Gastrocnemius medialis (tissue), 4 donors: ENCODE measurements at places on chromosomes 11 and 22. TPM values are rescaled to one million over a fixed set of nuclear protein-coding genes. Genes with fewer than 3 reads are reported as not detected.

- DNase-seq, result no peak
- H3K4me3 ChIP-seq, result no peak overlapping the region
- no peaks in the 10 kb centered on the region for H3K4me1 ChIP-seq
- H3K27ac ChIP-seq, result no peak overlapping the region
- no peaks in the 10 kb centered on the region for H3K27me3 ChIP-seq
These were observed 49.3 kb downstream of the BDNF start for GRCh38 chr11:27650988-27651387.

GRCh38 chr11:9787981-9788521 is 124.2 kb downstream of the SWAP70 start:
- H3K4me3 ChIP-seq, result no peak overlapping the region
- no peaks in the 10 kb centered on the region for H3K27me3 ChIP-seq
- peaks cover 11% of the 10 kb centered on the region for H3K4me1 ChIP-seq
- peak; percentile 54 for DNase-seq
- peaks cover 31% of the 10 kb centered on the region for H3K36me3 ChIP-seq

GRCh38 chr22:39773976-39774539 is 119.5 kb downstream of the ENTHD1 start:
- H3K4me1 ChIP-seq, result no peaks in the 10 kb centered on the region
- no peaks in the 10 kb centered on the region for H3K27me3 ChIP-seq
- H3K27ac ChIP-seq, result no peak overlapping the region
- H3K36me3 ChIP-seq, result no peaks in the 10 kb centered on the region

- H3K27ac ChIP-seq, result no peak overlapping the region
- no peak overlapping the region for H3K4me3 ChIP-seq
- H3K27me3 ChIP-seq, result no peaks in the 10 kb centered on the region
- no peaks in the 10 kb centered on the region for H3K36me3 ChIP-seq
These were observed 16.2 kb downstream of the MISFA start for GRCh38 chr11:18615628-18616392.

Gene ASPHD2
- total RNA-seq, result 0.10 TPM

DNA sequence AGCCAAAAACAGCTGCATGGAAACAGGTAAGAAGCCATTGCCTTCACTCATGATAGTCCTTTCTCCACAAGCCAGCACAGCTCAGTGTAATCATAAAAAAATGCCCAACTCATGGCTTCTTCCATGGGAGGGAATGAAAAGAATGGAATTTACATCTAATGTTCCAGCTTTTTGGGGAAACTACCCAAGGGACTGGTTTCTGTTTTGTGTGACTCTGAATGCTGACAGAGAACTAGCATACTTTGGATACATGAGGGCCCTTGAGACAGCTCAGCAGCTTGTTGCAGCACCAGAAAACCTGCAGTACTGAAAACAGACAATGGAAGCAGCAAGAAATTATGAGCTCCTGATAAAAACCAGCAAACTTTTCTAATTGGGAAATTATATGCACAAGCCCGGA is 24.2 kb upstream of the HORMAD2 start:
- H3K27ac ChIP-seq, result no peak overlapping the region
- H3K36me3 ChIP-seq, result no peaks in the 10 kb centered on the region
- H3K27me3 ChIP-seq, result no peaks in the 10 kb centered on the region

GRCh38 chr11:102172127-102172848 is 62.0 kb downstream of the YAP1 start:
- no peak overlapping the region for H3K4me3 ChIP-seq
- no peak for DNase-seq
- H3K36me3 ChIP-seq, result no peaks in the 10 kb centered on the region

DNA sequence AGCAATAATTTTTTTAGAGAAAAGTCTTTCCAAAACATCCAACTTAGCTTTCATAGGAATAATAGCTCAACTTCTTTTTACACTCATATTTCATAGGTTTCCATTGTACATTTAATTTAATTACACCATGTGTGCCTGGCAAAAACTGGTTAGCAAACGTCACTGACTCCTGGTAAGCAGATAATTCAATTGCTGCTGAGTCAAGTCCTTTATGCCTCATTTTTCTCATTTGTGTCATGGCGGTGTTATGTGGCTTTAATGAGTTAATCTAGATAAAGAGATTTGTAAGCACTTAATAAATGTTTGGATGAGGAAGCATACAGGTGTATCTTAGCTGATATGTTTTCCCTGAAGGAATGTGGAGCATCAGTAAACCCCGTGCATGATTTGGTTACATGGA is 41.2 kb upstream of the PAK1 start:
- no peaks in the 10 kb centered on the region for H3K4me1 ChIP-seq
- H3K4me3 ChIP-seq, result no peak overlapping the region
- H3K27ac ChIP-seq, result no peak overlapping the region

DNA sequence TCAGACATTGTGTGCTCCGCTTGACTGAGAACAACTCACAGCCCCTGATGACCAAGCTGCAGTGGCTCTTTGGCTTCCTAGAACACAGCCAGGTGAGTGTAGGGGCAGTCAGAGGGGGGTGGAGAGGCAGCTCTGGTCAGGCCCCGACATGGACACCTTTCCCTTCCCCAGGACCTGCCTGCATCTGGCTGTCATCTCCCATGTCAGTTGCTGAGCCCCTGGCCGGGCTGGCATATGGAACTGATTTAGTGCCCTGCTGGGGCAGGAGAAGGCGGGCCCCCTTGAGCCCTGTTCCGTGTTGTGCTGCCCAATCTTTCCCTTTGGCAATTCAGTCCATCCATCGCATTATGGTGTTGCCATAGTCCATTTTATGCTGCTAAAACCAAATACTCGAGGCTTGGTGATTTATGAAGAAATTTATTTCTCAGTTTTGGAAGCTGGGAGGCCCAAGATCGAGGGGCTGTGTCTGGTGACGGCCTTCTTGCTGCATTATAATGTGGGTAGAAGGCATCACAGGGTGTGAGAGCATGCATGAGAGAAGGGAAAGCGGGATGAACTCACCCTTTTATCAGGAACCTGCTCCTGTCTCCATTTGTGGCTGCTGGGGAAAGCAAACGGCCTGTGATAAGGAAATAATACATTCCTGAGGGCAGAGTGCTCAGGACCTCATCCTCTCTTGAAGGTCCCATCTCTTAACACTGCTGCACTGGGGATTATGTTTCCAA is 19.0 kb downstream of the USP35 start:
- H3K4me3 ChIP-seq, result no peak overlapping the region
- H3K27me3 ChIP-seq, result no peaks in the 10 kb centered on the region
- H3K36me3 ChIP-seq, result no peaks in the 10 kb centered on the region
- no peak for DNase-seq
- peaks cover 11% of the 10 kb centered on the region for H3K4me1 ChIP-seq

DNA sequence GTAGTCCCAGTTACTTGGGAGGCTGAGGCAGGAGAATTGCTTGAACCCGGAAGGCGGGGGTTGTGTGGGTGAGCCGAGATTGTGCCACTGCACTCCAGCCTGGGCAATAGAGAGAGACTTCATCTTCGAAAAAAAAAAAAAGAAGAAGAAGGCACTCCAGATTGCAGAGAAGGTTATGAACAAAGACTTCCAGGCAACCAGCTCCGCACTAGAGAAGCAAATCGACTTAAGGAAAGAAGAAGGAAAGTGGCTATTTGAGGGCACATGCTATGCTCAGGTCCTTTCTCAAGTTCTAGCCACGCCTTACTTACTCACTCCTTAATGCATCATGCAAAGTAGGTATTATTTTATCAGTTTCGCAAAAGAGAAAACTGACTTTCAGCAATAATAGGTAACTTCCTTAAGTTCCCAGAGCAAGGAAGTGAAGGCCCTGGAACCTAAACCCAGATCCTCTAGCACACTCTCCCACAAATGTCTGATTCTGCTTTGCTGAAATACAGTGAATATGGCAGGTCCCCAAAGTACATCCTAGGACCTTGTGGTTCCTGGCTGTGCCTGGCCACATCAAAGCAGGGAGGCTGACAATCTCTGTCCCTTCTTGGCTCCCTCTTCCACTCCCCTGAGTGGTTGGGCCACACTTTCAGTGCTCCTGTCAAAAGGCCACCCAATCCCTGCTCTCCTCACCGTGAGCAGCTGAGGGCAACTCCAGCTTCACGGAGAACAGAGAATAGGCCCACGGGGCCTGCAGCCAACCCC is 14.2 kb downstream of the CD3E start:
- H3K4me3 ChIP-seq, result no peak overlapping the region
- H3K36me3 ChIP-seq, result no peaks in the 10 kb centered on the region
- DNase-seq, result no peak
- H3K27ac ChIP-seq, result no peak overlapping the region
- H3K27me3 ChIP-seq, result peaks cover 5% of the 10 kb centered on the region

DNA sequence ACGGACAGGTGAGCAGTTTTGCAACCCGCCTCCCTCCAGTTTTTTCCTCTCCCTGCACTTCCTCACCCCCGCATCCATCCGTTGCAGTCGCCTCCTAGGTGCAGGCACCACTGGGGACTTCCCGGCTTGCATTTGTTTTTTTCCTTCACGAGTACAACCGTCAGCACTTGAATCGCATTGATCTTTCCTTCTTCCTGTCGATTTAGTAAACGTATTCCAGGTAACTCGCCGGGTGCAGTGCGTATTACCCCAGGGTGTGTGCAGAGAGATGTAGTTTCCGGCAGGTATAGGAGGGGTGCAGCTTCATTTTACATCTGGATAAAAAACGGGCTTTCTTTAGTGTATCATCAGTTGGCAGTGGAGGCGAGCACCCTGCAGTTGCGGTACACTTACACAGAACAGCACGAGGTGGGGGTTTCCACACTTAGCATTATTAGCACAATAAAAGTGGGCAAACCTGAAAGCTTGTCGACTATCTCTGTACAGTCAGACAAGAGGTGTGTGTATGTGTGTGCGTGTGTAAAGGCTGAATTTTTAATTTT is at the start of gene SORL1-AS1:
Gene SORL1-AS1, minus strand, starts transcription at position 359 of the 542 bp plus-strand sequence.
- H3K4me3 ChIP-seq, result peak within 1 kb of the TSS; percentile 51
- no peak for DNase-seq
- H3K27ac ChIP-seq, result no peak within 1 kb of the TSS
- no peaks in the 10 kb centered on the region for H3K4me1 ChIP-seq
- no peaks in the 10 kb centered on the region for H3K36me3 ChIP-seq
- H3K27me3 ChIP-seq, result no peaks in the 10 kb centered on the region

GRCh38 chr22:41842996-41843970 is 10.4 kb downstream of the SREBF2 start:
- DNase-seq, result no peak
- H3K27ac ChIP-seq, result peak overlapping the region; percentile 30
- H3K4me3 ChIP-seq, result no peak overlapping the region
- H3K36me3 ChIP-seq, result no peaks in the 10 kb centered on the region
- no peaks in the 10 kb centered on the region for H3K27me3 ChIP-seq

Gene IGLL1
- not detected for total RNA-seq

DNA sequence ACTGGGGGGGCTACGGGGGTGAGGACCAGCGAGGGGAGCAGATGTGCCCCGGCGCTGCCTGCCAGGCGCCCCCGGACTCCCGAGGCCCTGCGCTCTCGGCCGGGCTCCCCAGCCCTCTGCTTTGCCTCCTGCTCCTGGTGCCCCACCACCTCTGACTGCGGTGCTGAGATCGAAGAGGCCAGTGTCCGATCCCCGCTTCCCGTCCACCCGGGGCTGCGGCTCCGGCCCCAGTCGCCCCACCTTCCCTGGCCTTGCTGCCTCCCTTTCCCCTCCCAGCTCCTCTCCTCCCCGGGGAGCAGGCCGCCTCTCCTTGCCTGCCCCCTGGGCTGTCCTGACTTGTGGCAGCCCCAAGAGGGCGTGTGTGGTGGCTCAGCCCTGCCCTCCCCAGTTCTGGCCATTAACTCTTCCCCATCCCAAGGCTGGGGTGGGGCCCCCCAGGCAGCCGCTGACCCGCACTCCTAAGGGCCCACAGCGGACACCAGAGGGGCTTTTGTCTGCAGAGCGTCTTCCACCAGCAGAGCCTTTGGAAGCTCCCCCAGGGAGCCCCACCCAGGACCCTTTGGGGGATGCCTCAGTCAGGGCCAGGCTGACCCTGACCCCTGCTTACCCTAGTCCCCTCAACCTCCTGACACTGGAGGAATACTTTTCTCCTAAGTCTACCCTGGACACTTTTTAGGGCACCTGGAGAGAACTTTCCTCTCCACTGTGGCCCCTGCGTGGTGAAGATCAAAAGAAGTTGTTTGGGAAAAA is 16.6 kb downstream of the RTN4RL2 start:
- H3K27ac ChIP-seq, result peak overlapping the region; percentile 73
- no peaks in the 10 kb centered on the region for H3K27me3 ChIP-seq
- peaks cover 9% of the 10 kb centered on the region for H3K4me1 ChIP-seq
- DNase-seq, result no peak
- H3K4me3 ChIP-seq, result peak overlapping the region; percentile 65
- no peaks in the 10 kb centered on the region for H3K36me3 ChIP-seq

DNA sequence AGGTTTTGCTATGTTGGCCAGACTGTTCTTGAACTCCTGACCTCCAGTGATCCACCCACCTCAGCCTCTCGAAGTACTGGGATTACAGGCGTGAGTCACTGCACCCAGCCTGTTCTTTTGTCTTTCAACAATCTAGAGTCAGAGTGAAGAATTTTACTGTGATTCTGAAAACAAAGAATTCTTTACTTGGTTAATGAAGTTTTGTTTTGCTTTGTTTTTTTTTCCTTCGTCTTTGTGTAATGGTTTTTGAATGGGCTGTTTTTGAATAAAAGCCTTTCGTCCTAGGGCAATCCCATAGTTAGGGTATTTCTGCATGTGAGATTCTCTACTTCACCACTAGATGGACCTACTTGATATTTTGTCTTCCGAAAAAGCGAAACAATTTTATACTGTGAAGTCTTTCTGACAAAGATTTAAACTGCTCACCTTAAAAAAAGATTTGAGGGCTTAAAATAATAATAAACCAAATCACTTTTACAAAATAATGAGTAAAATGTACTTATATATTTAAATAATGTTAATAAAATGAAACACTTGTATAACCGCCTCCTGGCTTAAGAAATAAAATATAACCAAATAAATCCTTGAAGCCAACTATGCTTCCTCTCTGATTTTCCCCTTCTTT is 43.4 kb upstream of the SC5D start:
- H3K4me1 ChIP-seq, result no peaks in the 10 kb centered on the region
- no peaks in the 10 kb centered on the region for H3K27me3 ChIP-seq
- no peak overlapping the region for H3K27ac ChIP-seq
- no peak for DNase-seq
- H3K4me3 ChIP-seq, result no peak overlapping the region
- H3K36me3 ChIP-seq, result no peaks in the 10 kb centered on the region

DNA sequence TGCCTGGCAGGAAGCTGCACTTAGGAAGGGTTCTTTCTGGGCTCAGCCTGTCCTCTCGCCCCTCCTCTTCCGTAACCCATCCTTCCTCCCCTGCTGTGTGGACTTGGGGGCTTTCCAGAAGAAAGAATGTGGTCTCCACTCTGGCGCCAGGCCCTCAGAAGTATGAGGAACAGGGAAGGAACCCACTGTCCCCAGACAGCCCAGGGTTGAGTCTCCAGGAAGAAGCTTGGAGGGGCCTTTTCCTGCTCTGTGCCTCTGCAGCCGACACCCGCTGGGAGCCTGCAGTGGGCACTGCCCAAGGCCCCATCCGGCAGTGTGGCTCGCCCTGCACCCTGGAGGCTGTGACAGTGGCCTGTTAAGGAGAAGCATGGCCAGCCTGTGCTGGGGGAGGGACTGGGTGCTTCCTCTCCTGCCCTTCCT is 112.6 kb downstream of the ST3GAL4 start:
- H3K4me3 ChIP-seq, result no peak overlapping the region
- no peaks in the 10 kb centered on the region for H3K27me3 ChIP-seq
- H3K27ac ChIP-seq, result no peak overlapping the region
- H3K4me1 ChIP-seq, result no peaks in the 10 kb centered on the region
- no peak for DNase-seq
- H3K36me3 ChIP-seq, result no peaks in the 10 kb centered on the region

Gene TSGA10IP
- total RNA-seq, result not detected

GRCh38 chr22:17862646-17863181 is 88.4 kb upstream of the BID start:
- H3K4me3 ChIP-seq, result no peak overlapping the region
- no peaks in the 10 kb centered on the region for H3K36me3 ChIP-seq
- DNase-seq, result no peak
- no peaks in the 10 kb centered on the region for H3K27me3 ChIP-seq
- H3K4me1 ChIP-seq, result peaks cover 26% of the 10 kb centered on the region
- no peak overlapping the region for H3K27ac ChIP-seq
